Activated CD4-positive, alpha-beta T cell treated with anti-CD3 and anti-CD28 coated beads, Interleukin-2, amount 50 U/mL, for 1 hour (primary cell): ENCODE measurements at places on chromosomes 7 and 10.

DNA sequence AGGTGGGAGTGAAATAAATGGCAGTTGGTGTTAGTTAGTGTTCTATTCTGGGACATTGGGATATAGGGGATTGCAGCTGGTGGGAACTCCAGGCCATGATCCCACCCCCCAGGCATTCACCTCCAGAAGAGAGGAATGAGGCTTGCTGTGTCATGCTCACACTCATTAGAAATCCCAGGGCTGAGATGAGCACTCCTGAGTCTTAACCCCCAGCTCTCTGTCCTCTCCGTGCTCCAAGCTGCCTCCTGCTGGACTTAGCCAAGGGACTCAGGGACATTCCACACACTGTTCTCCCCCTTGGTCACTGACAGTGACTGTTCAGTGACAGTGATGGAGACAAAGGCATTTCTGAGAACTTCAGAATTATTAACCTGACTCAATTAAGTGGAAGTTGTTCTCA lies 21.5 kb downstream of the CYP26A1 start:
- no peak for DNase-seq

DNA sequence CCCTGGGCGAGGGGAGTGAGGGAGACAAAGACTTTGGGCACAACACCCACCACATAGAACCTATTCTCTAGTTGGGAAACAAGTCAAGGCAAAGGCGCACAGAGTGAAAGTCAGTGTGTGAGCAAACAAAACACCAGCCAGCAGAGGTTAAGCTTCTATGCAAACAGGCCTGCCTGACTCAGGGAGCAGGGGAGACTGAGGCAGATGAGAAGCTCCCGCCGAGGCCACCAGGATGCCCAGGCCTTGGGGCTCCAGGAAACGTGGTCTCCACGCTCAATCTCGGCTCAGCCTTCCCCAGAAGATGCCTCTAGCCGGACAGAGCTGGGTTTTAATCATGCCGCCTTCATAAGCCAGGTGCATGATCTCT lies 74.1 kb upstream of the KCNMA1 start:
- no peak for DNase-seq

- no peak for DNase-seq
Observed at GRCh38 chr7:34191771-34192479, 286.6 kb downstream of the BMPER start.

GRCh38 chr10:33733058-33733457 lies 398.6 kb upstream of the NRP1 start:
- no peak for DNase-seq

DNA sequence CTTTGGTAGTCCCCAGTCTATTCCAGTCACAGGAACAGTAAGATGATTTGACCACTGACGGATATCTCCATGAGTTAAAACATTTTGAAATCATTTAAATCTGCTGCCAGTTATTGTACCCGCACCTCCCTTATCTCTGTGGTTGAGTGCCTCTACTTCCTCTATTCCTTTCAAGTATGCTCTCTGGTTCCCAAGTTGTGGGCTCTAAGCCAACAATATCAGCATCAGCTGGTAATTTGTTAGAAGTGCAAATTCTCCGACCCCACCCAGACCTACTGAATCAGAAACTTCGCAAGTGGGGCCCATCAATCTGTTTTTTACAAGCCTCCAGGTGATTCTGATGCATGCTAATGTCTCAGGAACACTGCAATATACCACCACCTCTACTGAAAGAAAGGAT lies 235.5 kb downstream of the CCSER2 start:
- no peak for DNase-seq

DNA sequence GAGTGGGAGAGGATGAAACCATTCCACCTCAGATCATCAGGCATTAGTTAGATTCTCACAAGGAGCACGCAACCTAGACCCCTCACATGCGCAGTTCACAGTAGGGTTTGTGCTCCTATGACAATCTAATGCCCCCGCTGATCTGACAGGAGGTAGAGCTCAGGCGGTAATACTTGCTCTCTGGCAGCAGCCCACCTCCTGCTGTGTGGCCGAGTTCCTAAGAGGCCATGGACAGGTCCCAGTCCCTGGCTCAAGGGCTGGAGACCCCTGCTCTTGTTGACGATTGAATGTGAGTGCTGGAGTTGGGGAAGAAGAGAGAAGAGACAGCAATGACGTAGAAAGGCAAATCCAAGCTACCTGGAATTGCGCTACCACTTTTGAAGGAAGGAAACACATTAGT lies 267.2 kb downstream of the TFEC start:
- no peak for DNase-seq

DNA sequence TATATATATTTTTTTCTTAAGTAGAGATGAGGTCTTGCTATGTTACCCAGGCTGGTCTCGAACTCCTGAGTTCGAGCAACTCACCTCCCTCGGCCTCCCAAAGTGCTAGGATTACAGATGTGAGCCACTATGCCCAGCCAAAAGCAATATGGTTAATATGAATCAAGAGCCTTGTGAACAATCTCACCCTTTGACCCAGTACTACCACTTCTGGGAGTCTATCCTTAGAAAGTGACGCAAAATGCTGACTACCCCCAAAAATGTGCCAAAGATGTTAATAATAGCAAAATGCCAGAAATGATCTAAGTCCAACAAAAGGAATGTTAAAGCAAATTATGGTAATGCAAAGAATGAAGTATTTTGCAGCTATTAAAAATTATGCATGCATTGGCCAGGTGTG lies 44.3 kb downstream of the HOXA1 start:
- DNase-seq: no peak

GRCh38 chr10:111545861-111546605 lies 469.2 kb downstream of the ADRA2A start:
- DNase-seq: no peak

DNA sequence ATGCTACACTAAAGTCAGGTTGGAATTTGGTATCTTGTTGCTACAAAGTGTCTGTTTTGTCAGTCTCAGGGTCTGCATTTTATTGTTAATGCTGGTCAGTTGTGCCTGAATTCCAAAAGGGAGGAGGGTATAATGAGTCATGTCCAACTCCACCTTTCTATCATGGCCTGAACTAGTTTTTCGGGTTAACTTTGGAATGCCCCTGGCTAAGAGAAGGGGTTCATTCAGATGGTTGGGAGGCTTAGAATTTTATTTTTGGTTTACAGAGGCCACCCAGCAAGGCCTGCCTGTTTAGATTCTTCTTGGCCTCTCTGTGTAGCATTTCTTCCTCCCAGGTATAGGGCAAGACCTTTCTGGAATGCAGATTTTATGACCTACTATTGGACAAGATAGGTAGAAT lies 93.2 kb downstream of the SKIDA1 start:
- no peak for DNase-seq

- no peak for DNase-seq
Observed at GRCh38 chr7:110590415-110590814, 500.5 kb upstream of the LRRN3 start.

DNA sequence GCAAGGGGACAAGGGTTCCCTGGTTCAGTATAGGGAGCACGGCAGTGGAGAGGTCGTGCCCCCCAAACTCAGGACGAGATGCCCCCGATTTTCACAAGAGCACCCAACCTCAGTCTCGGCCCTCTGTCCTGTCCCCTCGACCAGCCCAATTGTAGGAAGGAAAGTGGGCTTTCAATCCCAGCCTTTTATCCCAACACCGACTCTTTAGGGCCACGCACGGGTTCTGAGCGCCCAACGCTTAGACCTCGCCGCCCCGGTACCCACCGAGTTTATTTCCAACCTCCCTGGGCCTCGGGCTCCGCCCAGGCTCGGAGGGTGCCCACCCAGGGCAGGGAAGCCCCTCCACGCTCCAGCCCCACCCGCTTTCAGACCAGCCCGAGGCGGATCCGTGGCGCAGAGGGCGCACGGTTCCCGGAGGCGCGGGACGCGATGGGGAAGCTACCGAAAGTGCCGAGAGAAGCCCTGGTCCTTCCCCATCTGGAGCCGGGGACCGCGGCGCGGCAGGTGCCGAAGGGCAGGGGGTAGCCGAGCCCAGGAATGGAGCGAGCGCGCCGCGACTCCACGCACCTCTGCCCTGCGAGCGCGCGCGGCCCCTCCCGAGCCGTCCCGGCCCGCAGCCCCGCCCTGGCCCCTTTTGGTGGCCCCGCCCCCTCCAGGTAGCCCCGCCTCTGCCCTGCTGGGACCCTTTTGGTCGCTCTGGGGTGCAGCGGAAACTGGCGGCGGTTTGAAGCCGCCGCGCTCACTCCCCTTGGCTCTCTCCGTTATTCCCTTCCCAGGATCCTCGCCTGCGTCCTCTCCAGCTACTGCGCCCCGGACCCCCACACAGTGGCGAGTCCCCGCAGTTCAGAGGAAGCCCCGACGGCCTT lies 20.4 kb downstream of the GRID2IP start:
- peak; percentile 51 for DNase-seq

- no peak for DNase-seq
Observed at GRCh38 chr10:25261110-25261509, 86.3 kb downstream of the GPR158 start.

DNA sequence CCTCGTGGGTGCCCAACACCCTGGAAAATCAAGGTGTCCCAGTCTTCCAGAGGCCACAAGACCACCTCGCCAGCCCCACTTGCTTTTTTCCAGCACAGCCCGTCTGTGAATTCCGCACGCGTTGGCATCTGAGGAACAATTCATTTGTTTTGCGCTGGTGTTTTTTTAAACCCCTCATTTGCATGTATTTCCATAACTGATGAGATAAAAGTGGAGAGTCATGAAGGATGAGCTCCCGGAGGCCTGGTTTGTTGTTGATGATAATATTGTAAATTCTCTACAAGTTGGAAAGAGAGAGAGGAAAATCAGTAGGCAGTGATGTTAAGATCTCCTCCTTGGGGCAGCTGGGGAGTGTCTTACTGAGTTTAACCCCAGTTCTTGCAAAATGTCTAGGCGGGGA lies 34.6 kb downstream of the SLC29A3 start:
- DNase-seq: no peak
